ENCODE measurements at places on chromosomes 6 and 20.
A peak's percentile ranks its signal among the peaks of the same experiment; 100 is the strongest.

- no peak for DNase-seq
These were observed 178.2 kb downstream of the GJA10 start for GRCh38 chr6:90072501-90072900.

- no peak for DNase-seq
These were observed 8.9 kb upstream of the IGF2R start for GRCh38 chr6:159959976-159960384.

DNA sequence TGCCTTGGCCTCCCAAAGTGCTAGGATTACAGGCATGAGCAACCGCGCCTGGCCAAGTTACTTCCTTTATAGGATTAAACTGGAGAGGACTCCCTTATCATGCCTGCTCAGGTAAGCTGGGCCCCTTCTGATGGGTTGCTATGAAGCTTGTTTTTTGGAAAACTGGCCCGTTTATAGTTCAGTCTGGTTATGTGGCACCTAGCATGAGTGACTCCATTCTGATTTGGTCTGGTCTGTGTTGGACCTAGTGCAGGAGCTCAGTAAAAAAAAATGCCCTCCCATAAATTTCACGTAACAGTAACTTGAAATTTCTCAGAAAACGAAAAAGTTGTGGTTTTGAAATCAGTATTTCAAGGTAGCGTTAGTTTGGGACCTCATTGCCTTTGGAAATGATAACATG, 448.4 kb downstream of the HACE1 start:
- DNase-seq: no peak

GRCh38 chr6:167476844-167477595, 152.1 kb downstream of the TTLL2 start:
- no peak for DNase-seq

- DNase-seq: no peak
These were observed 66.0 kb downstream of the GPR6 start for GRCh38 chr6:110044096-110044495.

DNA sequence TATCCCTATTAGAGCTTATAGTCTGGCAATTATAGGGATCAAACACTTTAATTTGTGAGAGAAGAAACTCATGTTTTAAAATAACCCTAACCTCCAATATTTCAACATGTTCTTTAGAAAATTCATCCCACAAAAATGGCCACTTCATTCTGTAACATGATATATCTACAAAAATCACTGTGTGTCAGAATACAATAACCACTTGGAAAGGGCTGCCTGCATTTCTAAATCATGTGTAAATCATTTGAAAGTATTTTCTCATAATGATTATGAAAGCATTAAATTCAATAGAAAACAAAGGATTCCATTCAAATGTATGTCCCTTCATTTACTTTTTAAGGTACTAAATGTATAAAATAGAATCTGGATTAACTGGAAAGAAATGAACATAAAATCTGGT, 101.4 kb upstream of the NHSL1 start:
- DNase-seq: no peak

DNA sequence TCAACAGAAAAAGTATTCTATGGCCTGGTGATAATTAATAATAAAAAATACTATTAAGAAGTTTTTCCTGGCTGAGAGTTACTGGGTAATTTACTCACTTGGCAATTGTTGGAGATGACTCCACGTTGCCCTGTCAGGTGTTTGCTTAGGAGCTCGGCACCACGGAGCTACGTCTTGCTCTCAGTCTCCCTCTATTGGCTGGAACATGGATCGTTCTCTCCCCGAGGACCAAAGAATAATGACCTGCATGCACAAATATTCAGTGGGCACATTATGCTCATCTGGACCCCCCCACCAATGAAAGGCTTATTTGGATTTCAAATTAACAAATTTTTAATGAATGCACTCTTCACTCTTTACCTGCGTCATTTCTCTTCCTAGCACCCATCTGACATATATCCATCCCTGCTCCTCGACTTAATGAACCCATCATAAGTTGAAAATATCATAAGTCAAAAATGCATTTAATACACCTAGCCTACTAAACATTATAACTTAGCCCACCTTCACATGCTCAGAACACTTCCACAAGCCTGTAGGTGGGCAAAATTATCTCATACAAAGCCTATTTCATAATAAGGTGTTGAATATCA, 71.0 kb upstream of the CD83 start:
- peak; percentile 51 for DNase-seq

GRCh38 chr20:62357187-62357667, 9.9 kb downstream of the LAMA5 start:
- DNase-seq: no peak

DNA sequence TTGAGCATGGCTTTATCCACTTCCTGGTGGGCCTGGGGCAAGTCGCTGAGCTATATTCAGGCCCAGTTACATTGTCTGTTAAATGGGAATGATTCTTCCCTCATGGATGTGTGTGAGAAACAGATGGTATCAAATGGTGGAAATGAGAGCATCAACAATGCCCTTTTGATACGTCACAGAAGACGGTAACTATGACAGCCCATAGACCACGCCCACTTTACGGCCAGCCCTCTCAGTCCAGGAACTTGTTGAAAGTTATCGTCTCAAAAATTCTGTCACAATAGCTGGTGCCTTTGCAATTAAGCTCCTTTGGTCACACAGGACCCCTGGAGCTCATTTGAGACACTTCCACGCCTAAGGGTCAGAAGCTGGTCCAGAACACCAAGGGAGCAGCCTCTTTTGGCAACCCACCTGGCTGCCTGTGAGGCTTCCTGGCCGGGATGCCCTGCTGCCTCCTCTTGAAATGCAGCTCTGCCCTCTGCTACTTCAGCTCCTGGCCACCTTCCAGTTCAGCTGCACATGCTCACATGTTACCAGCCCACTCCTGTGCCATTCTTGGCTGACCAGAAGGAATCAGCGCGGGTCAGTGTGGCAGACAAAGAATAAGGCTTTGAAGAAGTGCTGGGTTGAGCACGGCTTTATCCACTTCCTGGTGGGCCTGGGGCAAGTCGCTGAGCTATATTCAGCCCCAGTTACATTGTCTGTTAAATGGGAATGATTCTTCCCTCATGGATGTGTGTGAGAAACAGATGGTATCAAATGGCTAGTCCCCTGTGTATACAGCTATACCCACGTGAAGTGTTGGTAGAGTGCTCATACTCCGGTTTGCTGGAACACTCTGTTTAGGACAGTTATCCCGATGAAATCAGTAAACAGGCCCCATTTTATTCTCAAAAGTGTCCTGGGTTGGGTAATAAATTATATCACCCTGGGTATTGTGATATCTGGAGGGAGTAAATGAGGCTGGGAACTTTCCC, 199.2 kb upstream of the SUPT3H start:
- DNase-seq: no peak

GRCh38 chr6:160387916-160388643, 39.9 kb downstream of the SLC22A3 start:
- DNase-seq: no peak

DNA sequence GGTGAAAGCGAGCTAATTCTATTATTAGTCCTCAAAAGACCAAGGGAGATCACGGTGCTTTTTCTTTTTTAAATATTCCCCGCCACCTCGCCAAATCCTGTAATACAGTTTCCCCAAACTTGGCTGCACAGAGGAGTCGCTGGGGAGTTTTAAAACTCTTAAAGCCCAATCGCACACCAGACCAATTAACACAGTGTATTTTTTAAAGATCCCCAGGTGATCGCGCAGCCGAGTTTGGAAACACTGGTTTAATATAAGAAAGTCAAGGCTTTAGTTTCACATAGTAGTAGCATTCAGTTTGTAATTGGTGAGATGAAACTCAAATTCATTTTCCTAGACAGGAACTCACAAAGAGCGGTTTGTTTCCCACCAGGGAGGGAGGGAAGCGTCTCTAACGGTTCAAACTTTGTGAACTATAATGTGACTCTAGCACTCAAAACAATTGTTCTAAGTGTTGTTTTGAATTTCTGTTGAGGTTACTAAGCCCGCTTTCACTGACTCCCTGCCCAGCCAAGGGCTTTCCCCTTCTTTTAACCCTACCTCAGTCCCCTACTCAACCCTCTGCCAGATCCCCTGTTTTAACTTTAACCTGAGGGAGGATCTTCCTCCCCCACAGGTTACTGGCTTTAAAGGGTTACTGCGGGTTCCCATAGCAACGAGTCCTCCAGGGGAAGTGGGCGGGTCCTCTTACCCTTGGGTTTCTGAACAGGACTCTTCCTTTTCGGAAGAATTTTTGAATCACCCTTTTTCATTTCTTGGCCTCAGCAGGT, 25.7 kb upstream of the BTBD3 start:
- DNase-seq: peak; percentile 66

- no peak for DNase-seq
These were observed 13.5 kb downstream of the DHX35 start for GRCh38 chr20:38975539-38976120.

DNA sequence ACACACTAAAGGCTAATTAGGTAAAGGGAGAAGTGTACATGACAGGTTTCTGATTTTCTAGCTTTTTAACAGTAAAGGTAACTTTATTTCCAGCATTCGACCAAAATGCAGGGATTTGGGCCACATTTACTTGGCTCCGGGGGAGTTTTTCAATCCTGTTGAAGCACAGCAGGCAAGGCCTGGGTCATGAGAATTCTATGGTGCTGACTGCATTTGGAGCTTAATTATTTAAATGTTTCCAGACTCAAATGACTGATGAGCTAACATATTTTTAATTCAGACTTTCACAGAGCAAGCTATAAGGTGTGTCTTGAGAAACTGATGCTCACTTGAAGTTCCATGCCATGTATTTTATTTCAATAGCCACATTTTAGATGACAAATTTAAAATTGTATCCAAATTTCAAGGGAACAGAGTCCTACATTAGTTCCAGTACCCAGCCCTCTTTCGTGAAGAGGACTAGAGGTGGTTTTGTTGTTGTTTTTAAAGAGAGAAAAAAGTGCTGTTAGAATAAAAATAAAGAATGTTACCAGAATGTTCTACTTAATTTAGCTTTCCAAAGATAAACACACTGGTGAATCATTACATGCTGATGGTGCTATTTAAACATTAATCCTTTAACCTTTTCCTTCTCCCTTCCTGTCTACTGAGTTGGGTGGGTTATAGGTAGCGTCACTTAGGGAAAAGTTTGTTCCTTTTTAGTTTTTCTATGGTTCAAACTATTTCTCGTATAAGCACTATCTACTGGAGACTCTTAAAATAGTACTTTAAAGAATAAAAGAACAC, 82.3 kb upstream of the PHACTR2 start:
- DNase-seq: no peak
